ENCODE measurements at places on chromosomes 5 and 9. TPM values are rescaled to one million over a fixed set of nuclear protein-coding genes. Genes with fewer than 3 reads are reported as not detected.

DNA sequence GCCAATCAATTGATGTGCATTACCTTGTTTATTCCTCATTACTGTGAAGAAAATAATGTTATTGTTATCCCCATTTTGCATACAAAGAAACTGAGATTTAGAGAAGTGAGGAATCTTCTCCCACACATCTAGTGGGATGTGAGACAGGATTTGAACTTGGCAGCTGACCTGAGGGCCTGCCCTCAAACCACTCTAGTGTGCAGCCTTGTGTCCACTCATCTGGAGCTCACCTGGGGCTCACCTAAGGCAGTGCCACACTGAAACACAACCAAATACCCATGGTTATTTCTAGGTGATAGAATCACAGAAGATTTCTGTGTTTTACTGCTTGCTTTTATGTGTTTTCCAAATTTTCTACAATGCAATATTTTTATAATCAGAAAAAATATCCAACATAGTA is 94.7 kb upstream of the SAP30L start:
- DNase-seq = no peak

- DNase-seq = no peak
Measured at GRCh38 chr9:20220286-20220685, 402.0 kb downstream of the MLLT3 start.

DNA sequence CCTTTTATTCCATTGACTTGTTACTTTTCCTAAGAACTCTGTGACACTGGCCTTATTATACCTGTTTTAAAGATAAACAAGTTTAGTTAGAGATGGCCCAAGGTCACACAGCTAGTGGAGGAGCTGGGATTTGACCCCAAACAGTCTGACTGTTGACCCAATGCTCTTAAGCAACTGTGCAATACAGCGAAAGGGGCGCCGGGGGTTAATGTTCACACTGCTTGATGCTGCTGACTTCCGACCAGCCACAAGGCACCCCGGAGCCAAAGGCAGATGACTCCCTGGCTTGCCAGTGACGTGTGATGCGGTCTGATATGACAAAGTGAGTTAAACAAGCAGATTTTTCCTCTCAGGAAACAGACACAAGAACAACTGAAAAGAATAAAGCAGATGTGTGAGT is 23.9 kb downstream of the PIK3R1 start:
- peak; percentile 84 for DNase-seq

DNA sequence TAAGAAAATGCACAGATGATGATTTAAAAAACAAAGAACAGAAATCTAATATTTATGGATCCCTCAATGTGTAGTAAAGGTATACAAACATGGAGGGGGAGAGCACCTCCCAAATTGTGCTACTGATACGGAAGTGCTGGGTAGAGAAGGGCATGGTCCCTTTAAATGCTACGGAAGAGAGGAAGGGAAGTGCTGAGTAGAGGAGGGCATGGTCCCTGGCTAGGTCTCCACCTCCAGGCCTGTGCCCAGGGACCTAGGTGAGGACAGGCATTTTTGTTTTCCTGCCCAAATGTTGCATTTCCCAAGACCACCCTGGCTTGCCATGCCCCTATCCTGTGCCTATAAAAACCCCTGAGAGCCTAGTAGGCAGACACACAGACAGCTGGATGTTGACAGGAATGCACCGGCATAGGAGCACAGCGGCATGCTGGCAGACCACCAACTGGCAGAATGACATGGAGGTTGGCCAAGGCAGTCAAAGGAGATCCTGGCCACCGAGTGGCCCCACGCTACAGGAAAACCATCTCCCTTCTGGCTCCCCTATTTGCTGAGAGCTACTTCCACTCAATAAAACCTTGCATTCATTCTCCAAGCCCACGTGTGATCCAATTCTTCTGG is 62.1 kb upstream of the SPDL1 start:
- no peak for DNase-seq

- DNase-seq = no peak
Measured at GRCh38 chr5:149540089-149540488, 11.2 kb downstream of the CSNK1A1 start.

DNA sequence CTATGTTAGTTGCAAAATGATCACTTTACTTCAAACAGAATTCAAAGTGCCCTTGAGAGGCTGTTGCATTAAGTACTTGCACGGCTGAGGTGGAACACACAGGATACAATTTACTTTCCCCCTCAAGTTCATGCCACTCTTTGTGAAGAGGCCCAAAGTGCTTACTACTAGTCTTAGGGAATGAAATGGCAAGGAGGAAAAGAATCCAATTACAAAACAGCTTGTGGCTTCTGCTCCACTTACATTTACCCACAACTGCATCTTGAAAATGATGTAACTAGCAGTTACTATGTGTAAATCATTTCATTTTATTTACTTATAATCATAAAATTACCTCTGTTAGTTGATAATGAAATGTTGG is 14.6 kb downstream of the FOXD1 start:
- no peak for DNase-seq

- DNase-seq = no peak
Measured at GRCh38 chr5:174176511-174176910, 131.0 kb downstream of the NSG2 start.

- DNase-seq = no peak
Measured at GRCh38 chr5:67118050-67118620, 78.5 kb downstream of the CD180 start.

- DNase-seq = no peak
Measured at GRCh38 chr5:142152384-142152732, 43.8 kb downstream of the NDFIP1 start.

DNA sequence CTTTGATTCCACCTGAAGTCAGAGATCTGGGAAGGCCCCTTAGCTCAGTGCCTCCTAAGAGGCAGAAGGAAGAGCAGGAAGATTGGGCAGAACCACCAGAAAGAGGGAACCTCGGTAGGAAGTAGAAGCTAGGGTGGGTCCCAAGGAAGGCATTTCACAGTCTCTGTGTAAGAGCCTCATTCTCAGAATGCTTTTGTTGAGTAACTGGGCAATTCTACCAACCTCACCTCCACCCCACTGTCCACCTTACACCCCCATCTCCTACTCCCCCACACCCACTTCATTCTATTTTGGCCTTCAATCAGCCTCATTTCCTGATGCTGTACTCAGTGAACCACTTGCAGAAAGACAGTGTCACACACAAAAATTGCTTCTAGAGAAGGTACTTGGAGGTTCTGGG is 3.5 kb downstream of the HBEGF start:
- DNase-seq = no peak

- peak; percentile 82 for DNase-seq
Measured at GRCh38 chr9:133532937-133533668, 1.4 kb upstream of the ADAMTSL2 start.

DNA sequence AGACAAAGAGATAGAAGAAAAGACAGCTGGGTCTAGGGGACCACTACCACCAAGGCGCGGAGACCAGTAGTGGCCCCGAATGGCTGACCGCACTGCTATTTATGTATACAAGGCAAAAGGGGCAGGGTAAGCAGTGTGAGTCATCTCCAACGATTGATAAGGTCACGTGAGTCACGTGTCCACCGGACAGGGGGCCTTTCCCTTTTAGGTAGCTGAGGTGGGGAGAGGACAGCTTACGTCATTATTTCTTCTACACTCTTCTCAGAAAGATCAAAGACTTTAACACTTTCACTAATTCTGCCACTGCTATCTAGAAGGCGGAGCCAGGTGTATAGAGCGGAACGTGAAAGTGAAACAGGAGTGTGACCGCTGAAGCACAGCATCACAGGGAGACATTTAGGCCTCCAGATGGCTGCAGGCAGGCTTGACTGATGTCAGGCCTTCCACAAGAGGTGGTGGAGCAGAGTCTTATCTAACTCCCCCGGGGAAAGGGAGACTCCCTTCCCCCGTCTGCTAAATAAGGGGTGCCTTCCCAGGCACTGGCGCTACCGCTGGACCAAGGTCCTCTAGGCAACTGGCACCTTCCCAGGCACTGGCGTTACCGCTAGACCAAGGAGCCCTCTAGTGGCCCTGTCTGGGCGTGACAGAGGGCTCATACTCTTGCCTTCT is 6.1 kb upstream of the PRR16 start:
- DNase-seq = peak; percentile 40

GRCh38 chr9:3850098-3850497 is 324.3 kb upstream of the RFX3 start:
- no peak for DNase-seq

- DNase-seq = no peak
Measured at GRCh38 chr5:150224483-150225027, 34.7 kb downstream of the SLC6A7 start.

DNA sequence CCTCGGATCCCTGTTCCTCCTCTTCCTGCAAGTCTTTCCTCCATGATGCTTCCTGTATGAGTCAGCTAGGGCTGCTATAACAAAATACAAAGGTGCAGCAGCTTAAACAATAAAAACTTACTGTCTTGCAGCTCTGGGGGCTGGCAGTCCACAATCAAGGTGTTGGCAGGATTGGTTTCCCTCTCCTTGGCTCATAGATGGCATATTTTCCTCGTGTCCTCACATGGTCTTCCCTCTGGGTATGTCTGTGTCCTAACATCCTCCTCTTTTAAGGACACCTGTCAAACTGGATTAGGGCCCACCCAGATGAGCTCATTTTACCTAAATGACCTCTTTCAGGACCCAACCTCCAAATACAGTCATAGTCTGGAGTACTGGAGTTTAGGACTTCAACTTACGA is 117.5 kb downstream of the MED10 start:
- DNase-seq = no peak

GRCh38 chr5:169914766-169915165 is 65.5 kb downstream of the INSYN2B start:
- no peak for DNase-seq

EGFL7 gene
- total RNA-seq = 0.97 TPM

Data from naive thymus-derived CD4-positive, alpha-beta T cell (primary cell).